HL-60 (cell line): ENCODE measurements at places on chromosomes 11 and 22.

GRCh38 chr11:17813391-17814059 is 78.9 kb downstream of the KCNC1 start:
- DNase-seq: no peak

DNA sequence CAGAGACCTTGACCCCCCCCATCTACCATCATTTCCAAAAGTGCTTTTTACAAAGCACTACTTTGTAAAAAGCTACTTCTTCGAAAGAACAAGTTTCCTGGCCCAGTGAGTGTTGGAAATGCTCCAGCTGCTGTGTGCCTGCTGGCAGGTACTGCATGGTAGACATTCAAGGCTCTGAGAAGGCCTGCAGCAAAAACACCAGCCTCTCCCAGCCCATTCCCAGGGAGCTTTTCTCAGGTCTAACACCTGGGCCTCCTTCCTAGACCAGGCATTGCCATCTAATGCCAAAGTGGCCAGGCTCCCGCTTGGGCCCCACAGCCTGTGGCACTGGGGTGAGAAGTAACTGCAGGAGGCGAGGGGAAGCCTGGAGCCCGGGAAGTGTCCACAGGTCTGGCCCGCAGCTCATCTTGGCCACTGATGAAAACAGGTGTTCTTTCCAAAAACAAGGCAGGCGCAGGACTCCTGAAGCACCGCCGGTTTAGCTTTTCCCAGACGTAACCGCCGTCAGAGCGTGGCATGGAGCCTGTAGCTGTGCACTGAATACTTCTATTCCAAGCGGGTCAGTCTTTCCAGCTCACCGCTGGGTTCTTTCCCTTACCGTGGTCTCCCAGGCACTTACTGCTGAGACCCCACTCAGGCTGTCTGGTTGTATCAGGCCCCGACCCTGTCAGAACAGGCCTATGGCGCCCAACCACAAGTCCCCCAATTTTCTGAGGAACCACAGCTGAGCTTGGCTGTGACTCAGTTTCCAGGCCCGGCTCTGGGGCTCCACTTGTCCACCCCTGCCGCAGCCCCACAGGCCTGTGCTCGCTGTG is 1.2 kb upstream of the TCIRG1 start:
- no peak for DNase-seq

GRCh38 chr11:97637701-97638100 is 1247.9 kb downstream of the JRKL start:
- no peak for DNase-seq

GRCh38 chr11:61731952-61732675 is 20.3 kb upstream of the MYRF start:
- no peak for DNase-seq

DNA sequence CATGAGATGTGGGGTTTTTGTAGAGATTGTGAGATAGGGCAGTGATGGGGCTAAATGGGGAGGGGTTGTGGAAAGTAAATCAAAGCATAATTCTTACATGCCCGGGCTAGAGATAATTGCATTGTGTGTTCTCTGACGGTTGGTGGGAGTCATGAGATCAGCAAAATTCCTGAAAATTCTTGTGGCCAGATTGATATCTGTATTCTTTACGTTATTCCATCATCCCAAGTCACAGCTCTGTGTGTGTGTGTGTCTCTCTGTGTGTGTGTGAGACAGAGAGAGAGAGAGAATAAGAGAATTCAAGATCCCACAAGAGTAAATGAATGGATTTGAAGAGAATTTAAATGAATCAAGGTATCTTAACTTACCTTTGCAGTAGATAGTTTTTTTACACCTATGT is 138.6 kb upstream of the ARHGAP20 start:
- DNase-seq: no peak

- DNase-seq: no peak
Observed at GRCh38 chr22:46576556-46577367, 39.3 kb upstream of the CELSR1 start.

- no peak for DNase-seq
Observed at GRCh38 chr11:133525976-133526375, 6.3 kb downstream of the OPCML start.

GRCh38 chr22:23709107-23709506 is 18.3 kb downstream of the RGL4 start:
- DNase-seq: no peak

GRCh38 chr11:10862446-10862845 is 4.6 kb upstream of the ZBED5 start:
- no peak for DNase-seq

GRCh38 chr11:28621753-28622152 is 513.6 kb downstream of the METTL15 start:
- DNase-seq: no peak

- peak; percentile 5 for DNase-seq
Observed at GRCh38 chr22:46432164-46433068, 96.9 kb downstream of the TRMU start.

DNA sequence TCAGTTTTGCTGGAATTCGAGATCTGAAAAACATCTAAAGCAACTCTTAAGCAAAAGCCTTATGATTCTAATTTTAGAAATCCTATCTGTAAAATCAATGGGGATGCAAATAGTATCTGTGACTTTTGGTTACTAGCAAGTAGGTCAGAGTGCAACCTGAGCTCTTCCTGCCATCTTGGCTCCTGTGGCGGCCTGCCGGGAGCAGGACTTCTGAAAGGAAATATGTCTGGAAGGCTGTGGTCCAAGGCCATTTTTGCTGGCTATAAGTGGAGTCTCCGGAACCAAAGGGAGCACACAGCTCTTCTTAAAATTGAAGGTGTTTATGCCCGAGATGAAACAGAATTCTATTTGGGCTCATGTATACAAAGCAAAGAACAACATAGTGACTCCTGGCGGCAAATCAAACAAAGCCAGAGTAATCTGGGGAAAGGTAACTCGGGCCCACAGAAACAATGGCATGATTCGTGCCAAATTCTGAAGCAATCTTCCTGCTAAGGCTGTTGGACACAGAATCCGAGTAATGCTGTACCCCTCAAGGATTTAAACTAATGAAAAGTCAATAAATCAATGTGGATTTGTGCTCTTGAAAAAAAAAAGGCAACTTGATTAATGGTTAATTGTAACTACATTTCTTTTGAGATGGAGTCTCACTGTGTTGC is 1.7 kb downstream of the SAMM50 start:
- DNase-seq: no peak

DNA sequence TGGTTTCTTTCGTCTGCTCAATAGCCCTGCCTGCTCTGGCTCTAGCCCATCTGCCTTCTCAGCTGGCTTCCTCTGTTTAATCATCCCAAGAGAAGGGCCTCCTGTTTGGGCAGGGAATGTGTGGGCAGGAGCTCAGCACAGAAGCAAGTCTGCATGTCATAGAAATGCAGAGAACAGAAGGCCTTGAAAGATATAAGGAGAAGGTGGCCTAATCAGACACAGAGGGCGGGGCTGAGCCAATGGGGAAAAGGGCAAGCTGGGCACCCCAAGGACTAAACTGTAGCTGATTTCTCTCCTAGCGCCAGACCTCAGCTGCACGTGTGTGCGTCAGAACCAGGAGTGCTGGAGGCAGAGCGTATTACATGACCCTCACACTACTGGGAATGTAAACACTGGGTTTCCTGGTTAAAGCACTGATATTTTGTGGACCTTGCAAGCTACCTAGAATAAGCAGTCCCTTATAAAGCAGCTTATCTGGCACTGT is 7.6 kb upstream of the CCKBR start:
- no peak for DNase-seq

- DNase-seq: no peak
Observed at GRCh38 chr11:114598461-114598860, 2.9 kb upstream of the NXPE4 start.
